ENCODE measurements at places on chromosomes 11 and 22. TPM values are rescaled to one million over a fixed set of nuclear protein-coding genes. Genes with fewer than 3 reads are reported as not detected.

- DNase-seq = no peak
These were observed 1.1 kb downstream of the GNAZ start for GRCh38 chr22:23071230-23072076.

DNA sequence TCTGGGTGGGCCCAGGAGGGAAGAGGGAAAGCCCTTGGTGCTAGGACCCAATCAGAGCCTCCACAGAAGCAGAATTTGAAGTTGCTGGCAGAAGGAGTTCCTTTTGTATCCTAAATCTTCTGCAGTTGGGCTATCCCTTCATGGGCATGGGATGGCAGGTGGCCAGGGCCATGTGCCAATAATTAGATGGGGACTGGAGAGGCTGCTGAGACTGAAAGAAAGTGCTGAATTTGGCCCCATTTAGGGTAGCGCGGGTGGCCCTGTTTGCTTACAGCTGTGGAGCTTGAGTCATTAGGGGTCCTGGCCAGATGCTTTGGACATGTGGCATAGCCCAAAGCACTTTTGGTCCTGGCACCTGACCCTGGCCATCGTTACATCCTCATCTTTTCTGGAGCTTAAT lies 27.1 kb downstream of the PARVA start:
- DNase-seq = no peak

GRCh38 chr11:120577624-120578363 lies 66.2 kb downstream of the GRIK4 start:
- DNase-seq = no peak

The ANKRD42 gene
- total RNA-seq = 5.6 TPM

The ADAMTS15 gene
- total RNA-seq = 0.47 TPM

The DCHS1 gene
- total RNA-seq = not detected

Data from Calu3 (cell line).